T follicular helper cell (primary cell): ENCODE measurements at places on chromosomes 4 and X.

DNA sequence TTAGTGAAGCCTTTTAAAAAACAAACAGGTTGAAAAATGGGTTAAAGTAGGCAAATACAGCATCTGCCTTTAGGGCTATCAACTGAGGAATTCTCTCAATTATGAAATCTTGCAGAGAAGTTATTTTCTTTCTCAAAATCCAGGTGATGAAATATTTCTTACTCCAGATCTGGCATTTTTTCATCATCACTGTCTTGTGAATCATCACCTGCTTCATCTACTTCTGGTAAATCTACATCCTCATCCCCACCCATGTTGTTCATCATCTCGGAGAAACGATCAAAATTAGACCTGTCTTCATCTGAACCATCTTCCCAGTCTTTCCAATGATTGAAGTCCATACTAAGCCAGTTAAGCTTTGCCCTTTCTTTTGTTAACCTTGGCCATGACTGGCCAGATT lies 33.3 kb upstream of the HPF1 start:
- DNase-seq, result no peak

DNA sequence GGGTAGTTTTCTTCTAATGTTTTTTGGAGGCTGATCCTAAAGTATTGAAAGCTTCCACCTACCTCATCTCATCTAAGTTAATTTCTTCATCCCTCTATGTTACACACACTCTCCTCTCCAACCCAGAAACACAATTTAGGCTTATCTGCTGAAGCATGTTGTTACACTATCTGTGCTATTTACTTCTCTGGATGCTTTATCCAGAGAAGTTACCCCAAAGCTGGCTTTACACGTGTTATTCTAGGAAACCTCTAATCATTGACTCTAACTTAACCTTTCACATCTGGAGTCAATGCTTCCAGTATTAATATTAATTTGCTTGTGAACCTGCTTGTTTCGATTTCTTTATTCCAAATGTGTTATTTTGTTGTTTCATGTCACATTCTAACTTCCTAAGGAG lies 87.3 kb upstream of the NMU start:
- DNase-seq, result no peak

- no peak for DNase-seq
Observed at GRCh38 chr4:37389967-37390580, 145.5 kb downstream of the NWD2 start.

- DNase-seq, result no peak
Observed at GRCh38 chr4:80309294-80310004, 26.1 kb upstream of the CFAP299 start.

GRCh38 chrX:138709886-138710791 lies 1.4 kb downstream of the FGF13 start:
- no peak for DNase-seq

- no peak for DNase-seq
Observed at GRCh38 chr4:72341432-72341820, 227.6 kb downstream of the ADAMTS3 start.

- DNase-seq, result no peak
Observed at GRCh38 chr4:149531861-149532260, 283.8 kb downstream of the IQCM start.

DNA sequence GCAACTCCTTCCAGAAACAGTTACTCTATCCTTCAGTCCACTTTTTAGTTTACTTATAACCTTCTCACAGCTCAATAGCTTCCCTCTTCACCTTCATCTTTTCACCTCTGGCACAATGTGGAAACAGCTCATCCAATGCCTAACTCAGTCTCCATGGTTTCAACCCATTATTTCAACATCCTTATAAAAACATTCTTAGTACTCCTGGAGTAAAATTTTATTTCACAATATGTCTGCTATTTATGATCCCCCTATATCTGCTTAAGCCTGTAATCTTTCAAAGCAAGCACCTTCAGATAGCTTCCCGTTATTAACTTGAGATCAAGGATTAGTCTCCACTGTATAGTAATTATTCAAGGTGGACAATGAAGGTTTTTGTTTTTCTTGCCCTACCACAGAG lies 156.3 kb downstream of the GASK1B start:
- no peak for DNase-seq

DNA sequence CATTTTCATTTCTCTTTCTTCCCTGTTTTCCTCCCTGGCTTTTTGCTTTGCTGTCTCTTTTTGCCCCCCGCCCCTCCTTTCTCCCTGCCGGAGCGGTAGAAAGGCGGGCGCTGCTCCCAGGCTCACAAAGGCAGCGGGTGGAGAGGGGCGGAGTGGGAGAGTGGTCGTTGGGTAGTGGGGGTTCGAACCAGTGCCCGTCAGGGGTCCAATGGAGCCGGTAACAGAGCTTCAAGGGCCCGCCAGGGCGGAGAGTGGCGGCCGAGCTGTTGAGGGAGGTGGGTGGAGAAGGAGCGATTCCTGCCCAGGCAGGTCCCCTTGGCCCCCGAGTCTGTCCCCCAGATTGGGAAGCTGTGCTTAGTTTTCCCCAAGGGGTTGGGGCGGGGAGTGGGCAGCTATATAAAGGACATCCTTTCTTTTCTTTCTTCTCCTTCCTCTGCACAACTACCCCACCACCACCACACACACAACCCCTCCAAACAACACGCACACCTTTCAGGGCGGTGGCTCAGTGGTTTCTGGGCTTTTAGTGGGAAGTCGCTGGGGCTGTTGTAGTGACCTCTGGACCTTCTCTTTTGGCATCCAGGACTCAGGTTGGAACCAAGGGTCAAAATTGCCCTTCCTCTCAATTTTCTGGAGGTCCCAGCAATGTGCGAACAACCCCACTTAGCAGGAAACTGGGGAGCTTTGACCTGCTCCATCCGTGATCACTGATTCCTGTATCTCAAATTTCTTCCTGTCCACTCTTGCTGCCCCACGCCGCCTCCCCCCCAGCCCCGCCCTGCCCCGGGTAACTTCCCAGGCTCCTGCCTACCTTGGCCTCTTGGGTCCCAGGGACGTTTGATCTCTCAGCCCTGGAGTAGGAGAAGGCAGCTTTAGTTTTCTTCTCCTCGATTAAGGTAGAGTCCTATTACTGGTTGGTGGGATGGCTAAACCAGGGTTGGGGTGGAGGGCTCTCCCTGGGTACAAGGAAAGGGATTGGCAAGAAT lies 1.9 kb downstream of the EFNB1 start:
- no peak for DNase-seq

DNA sequence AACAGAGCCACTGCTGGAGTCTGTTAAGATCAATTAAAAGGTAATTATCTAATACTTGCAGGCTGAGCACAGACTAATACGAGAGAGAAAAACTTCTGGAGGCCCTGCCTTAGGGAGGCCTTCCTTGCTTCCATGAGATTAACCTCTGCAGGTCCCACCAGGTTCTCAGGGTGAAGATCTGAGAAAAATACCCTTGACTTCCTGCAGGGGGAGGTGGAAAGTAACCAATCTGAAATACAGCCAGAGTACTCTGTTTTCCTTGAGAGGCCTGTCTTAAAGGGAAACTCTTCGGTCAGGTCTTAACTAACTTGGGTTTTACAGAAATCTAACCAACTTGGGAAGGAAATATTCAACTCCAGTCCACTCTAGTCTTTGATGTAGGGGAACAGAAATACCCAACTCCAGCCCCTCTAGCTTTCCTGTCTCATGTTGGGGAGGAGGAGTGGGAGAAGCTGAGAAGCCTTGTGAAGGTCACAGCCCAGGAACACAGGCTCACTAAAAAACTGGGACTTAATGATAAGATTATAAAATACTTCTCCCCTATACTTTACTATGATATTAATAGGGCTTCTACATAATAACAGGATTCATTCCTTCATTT lies 77.1 kb downstream of the TBCK start:
- DNase-seq, result no peak

DNA sequence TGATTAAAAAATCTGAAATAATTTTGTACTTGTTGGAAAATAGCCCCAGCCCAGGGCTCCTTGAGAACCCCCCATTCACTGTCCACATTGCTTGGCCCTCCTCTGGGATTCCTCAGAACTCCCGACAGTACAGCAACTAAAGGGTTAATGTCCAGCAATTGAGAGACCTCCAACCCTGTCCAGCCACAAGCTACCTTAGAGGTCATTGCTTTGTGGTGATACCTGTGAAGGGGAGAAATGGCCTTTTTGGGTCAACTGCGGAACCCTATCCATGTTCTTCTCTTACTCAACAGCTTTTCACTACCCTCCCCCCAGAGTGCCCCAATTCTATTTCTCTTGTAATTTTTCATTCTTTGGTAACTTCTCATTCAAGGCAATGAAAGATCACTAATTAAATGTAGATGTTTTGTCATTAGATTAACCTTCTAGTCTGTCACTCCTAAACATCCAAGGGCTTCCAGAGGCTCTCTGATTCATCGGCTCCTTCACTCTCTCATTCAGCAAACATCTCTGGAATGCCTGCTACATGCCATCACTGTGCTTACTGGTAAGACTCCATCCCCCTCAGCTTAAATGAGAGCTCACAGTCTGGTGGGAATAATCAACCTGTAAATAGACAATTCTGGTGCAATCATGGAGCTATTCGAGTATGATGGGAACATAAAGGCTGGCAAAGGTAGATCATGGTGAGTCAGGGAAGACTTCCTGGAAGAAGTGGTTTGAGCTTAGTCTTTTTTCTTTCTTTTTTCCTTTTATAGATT lies 241.4 kb upstream of the PGRMC2 start:
- DNase-seq, result no peak

- no peak for DNase-seq
Observed at GRCh38 chrX:110758781-110759422, 36.7 kb downstream of the CHRDL1 start.

GRCh38 chr4:949656-950055 lies 17.4 kb downstream of the TMEM175 start:
- DNase-seq, result no peak

DNA sequence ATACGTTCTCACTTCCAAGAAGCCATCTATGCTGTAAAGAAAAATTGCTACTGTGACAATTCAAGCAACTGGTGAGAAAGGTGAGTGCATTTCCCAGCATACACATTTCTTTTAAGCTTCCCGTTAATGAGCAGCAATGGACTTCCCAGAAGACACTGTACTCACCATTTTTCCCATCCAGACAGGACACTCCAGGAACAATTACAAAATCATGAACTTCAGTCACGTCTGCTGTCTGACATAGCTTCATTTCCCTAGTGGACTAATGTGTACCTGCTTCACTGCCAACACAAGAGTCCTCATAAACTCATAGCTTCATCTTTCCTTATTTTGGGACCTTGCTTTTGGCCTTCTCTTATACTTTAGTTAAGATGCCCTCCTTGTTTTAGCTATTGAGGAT lies 156.9 kb downstream of the ENOX2 start:
- DNase-seq, result no peak

- peak; percentile 65 for DNase-seq
Observed at GRCh38 chr4:40149960-40150385, 46.9 kb upstream of the RHOH start.

DNA sequence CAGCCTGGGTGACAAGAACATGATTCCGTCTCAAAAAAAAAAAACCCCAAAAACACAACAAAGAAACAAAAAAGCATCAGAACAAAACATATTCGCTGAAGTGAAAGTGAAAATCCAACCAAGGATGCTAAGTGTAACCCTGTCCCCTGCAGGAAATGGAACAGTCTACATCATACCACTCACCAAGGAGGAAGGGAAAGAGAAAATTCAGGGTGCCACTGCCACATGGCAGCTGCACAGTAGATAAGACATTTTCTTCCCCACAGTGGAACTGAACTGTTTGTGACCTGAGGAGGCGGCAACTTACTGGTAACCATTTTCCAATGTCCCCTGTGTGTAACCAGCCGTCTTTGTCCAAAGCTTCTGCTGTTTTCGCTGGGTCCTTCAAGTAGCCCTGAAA lies 28.2 kb upstream of the CENPU start:
- DNase-seq, result no peak

DNA sequence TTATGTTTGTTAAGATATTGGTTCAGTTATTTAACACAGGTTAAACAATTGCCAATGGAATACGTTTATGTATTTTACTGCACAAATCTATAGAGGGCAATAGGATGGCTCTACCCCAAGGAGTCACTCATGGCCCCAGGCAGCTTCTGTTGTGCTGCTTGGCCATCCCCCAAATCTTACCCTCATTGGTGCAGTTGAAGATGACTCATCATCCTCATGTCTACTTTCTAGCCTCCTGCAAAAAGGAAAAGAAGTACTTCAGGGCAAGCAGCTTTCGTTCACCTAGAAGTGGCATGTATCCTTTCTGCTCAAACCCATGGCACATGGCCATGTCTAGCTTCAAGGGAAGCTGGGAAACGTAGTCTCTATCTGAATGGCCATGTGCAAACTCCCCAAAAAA lies 14.2 kb downstream of the PHOX2B start:
- DNase-seq, result no peak

DNA sequence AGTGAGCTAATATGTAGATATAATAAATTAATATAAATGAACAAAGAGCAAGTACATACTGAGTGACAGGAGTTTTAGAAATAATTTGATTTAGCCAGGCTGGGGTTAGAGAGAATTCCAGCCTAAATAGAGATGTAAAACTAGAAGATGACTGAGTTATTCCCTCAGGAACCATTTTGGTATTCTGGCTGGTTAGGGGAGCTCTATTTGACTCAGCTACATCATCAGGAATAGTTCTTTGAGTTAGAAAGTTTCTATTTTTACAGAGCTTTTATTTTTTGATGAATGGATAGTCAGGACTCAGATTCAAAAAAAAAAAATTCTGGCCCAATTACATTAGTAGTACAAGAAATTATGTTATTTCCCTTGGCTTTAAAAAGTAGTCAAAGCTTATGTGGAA lies 180.4 kb upstream of the MID1 start:
- no peak for DNase-seq

DNA sequence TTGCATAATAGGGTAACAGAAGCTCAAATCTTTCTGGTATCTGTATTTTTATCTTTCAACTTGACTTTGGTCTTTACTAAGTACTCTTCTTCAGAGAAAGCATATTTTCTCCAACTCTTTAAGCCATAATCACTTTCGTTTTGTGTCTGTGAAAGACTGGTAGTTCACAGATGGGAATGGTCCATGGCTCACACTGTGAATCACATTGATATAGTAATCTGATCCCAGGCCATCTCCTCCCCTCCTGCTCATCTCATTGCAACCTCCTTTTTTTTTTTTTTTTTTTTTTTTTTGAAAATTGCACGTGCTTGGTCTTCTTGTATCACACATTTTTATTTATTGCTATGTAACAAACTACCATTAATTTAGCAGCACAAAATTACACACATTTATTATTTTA lies 694.5 kb upstream of the SLIT2 start:
- DNase-seq, result no peak

DNA sequence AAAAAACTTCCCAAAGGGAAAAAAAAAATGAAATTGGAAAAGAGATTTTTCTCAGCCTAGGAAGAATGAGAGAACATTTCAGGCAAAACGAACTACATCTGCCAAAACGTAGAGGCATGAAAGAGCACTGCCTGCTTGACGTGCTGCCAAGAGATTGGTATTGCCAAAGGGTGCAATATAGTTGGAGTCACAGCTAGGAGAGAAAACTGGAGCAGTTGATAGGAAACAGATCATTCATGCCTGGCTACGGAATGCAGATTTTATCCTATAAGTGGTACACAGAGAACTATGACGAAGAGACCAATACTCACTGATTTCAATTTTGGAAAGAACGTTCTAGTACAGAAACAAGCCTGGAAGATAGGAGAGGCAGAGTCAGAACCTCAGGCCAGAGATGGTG lies 68.4 kb upstream of the IQCM start:
- no peak for DNase-seq
